Left lung (tissue), 14 donors: ENCODE measurements at places on chromosomes 1 and 21. TPM values are rescaled to one million over a fixed set of nuclear protein-coding genes. Genes with fewer than 3 reads are reported as not detected.

DNA sequence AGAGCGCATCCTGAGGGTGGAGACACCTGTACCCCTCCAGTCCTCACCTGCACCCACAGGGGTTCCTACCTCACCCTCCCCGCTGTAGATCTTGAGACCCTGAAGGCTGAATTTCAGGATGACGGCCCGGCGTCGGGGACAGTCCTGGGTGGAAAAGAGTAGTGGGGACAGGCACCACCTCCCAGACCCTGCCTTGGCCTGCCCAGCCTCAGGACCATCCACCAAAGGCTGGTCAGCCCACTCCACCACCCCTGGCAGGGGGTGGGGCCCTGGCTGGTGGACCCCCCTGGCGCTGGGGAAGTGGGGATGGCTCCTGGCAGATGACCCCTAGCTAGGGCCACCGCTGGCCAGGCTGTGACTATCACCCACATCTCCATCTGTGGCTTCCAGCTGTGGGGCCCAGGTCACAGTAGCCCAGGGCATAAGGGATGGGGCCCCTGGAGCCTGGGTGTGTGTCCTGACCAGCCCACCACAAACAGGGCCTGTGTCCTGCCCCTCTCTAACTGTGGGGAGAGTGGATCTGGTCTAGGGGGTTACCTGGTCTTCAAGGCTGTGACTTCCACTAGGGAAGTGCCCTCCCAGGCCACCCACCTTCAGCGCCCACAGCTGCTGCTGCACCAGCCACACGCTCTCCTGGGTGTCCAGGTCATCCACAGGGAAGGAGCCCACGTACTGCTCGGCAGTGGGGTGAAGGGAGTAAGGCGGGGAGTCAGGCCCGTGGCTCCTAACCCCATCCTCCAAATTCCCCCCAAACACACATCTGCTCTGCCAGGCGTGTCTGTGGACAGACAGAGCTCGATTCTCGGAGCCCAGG lies 5.4 kb downstream of the SH2D5 start:
- peaks cover 24% of the 10 kb centered on the region for H3K27me3 ChIP-seq
- no peaks in the 10 kb centered on the region for H3K36me3 ChIP-seq
- DNase-seq = peak; percentile 50
- no peak overlapping the region for H3K4me3 ChIP-seq
- H3K4me1 ChIP-seq = no peaks in the 10 kb centered on the region
- H3K27ac ChIP-seq = no peak overlapping the region

DNA sequence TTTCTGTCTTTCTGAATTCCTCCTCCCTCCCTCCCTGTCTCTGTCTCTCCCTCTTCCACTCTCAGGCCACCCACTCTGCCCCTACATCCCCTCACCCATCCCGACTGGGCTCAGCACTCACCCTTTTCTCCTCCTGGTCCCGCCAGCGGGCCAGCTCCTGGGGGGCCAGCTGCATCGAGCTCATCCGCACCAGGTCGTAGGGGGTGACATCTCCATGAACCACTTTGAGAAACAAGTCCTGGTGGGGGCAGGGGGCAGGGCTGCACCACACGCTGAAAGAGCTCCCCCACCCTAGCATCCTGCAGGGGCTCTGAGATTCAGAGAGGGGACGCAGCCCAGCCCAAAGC lies 17.8 kb downstream of the SPOCD1 start:
- H3K4me1 ChIP-seq = no peaks in the 10 kb centered on the region
- H3K36me3 ChIP-seq = no peaks in the 10 kb centered on the region
- H3K27me3 ChIP-seq = no peaks in the 10 kb centered on the region
- no peak overlapping the region for H3K4me3 ChIP-seq
- DNase-seq = no peak

DNA sequence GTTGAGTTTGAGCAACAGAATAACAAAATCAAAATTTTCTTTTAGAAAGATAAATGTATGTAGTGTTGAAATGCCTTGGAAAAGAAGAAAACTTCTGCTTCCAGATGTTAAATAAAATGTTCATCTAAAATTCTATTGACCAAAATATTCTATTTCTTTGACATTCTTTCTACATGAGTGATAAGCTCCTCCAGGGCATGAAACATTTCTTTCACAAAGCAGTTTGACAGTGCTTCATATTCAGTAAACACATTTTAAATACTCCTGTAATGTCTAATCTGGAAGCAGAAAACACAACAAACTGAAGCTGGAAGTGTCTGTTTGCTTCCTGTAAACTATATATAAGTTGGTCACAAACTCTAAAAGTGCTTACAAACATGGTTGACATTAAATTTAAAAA lies 61.5 kb downstream of the RGS21 start:
- H3K27ac ChIP-seq = no peak overlapping the region
- no peaks in the 10 kb centered on the region for H3K36me3 ChIP-seq
- DNase-seq = no peak
- H3K4me1 ChIP-seq = no peaks in the 10 kb centered on the region
- H3K4me3 ChIP-seq = no peak overlapping the region

- H3K27ac ChIP-seq = no peak overlapping the region
- no peaks in the 10 kb centered on the region for H3K27me3 ChIP-seq
- no peak overlapping the region for H3K4me3 ChIP-seq
- H3K36me3 ChIP-seq = no peaks in the 10 kb centered on the region
These were observed 102.3 kb downstream of the TMEM53 start for GRCh38 chr1:44571712-44572571.

The PMVK gene
- 39.6 TPM for total RNA-seq

The OR14K1 gene
- total RNA-seq = not detected
